ENCODE measurements at places on chromosomes 2 and 18.

- H3K36me3 ChIP-seq = no peaks in the 10 kb centered on the region
- H3K27me3 ChIP-seq = no peaks in the 10 kb centered on the region
- no peak overlapping the region for H3K4me3 ChIP-seq
- no peak overlapping the region for H3K27ac ChIP-seq
Observed at GRCh38 chr18:47283476-47283875, 32.0 kb upstream of the SKOR2 start.

- no peak overlapping the region for H3K27ac ChIP-seq
- no peak for DNase-seq
- no peaks in the 10 kb centered on the region for H3K36me3 ChIP-seq
- H3K4me3 ChIP-seq = no peak overlapping the region
Observed at GRCh38 chr2:167181134-167181533, 292.9 kb downstream of the XIRP2 start.

DNA sequence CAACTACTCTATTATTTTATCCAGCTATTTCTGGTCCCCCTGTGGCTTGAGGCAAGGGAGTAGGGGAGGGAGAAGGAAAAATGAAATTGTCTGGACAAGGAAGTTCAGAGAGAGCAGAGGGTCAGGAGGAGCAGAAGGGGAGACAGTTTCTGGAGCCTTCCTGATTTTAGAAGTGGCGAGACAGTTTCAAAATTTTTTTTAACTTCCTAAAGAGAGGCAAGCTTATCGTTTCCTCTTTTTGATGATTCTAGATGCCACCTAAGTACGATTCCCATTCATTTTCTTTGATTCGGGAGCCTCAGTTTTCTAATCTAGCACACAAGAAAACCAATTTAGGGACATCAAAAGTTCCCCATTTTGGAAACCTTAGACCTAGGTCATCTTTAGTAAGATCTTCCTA, 96.9 kb upstream of the B3GNT2 start:
- H3K27me3 ChIP-seq = no peaks in the 10 kb centered on the region
- no peak overlapping the region for H3K27ac ChIP-seq
- H3K4me3 ChIP-seq = no peak overlapping the region
- no peaks in the 10 kb centered on the region for H3K4me1 ChIP-seq

DNA sequence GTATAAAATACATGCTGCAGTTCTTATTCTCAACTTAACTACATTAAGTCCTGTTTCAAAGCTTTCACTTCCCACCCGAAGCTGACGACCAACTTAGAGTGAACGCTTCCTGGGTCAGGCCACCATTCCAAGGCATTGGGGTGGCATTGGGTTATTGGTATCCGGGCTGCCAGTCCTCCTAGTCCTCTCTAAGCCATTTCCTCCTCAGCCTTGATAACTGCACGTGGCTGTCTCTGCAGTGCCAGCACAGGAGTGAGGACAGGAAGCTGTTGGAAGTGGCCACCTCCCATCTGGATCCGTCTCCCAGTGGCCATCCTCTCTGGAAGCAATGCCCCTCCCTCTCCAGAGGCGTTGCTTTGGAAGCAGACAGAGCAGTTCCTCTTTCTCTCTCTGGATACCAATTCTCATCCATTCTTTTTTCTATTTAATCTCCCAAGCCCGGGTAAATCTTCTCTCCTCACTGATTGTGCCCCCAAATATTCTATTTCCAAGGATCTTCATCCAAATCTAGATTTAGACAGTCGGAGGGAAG, 354.7 kb downstream of the EIPR1 start:
- no peaks in the 10 kb centered on the region for H3K4me1 ChIP-seq
- no peaks in the 10 kb centered on the region for H3K36me3 ChIP-seq
- no peak for DNase-seq
- H3K27me3 ChIP-seq = no peaks in the 10 kb centered on the region
- H3K4me3 ChIP-seq = no peak overlapping the region

DNA sequence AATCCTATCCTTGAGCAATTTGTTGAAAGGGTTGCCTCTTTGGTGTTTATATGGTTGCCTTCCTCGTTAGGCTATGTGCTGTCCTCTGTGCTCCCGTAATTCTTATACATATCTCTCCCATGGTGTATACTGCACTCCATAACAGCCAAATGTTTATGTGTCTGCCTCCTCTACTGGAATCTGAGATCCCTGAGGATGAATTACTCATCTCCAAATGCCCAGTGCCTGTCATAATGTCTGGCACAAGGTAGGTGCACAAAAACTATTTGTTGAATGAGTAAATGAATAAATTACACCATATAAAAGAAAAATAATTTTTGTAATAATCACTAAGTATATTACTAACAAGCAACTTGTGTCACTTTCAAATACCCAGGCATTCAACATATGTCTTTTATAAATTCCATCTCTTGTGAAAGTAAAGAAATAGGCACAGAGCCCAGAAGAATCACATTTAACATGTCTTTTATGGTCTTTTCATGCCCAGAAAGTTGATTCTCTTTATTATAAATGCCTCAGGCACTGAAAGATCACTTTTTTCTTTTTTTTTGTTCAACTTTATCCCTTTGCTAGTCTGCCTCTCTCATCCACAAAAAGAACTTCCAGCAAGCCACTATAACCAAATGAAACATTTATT, 164.9 kb downstream of the CCDC148 start:
- H3K27ac ChIP-seq = no peak overlapping the region
- H3K4me1 ChIP-seq = no peaks in the 10 kb centered on the region
- H3K27me3 ChIP-seq = no peaks in the 10 kb centered on the region
- no peak for DNase-seq

- DNase-seq = no peak
- no peak overlapping the region for H3K4me3 ChIP-seq
- no peak overlapping the region for H3K27ac ChIP-seq
- peaks cover 24% of the 10 kb centered on the region for H3K4me1 ChIP-seq
- no peaks in the 10 kb centered on the region for H3K27me3 ChIP-seq
Observed at GRCh38 chr18:13440277-13441248, 222.0 kb downstream of the LDLRAD4 start.

DNA sequence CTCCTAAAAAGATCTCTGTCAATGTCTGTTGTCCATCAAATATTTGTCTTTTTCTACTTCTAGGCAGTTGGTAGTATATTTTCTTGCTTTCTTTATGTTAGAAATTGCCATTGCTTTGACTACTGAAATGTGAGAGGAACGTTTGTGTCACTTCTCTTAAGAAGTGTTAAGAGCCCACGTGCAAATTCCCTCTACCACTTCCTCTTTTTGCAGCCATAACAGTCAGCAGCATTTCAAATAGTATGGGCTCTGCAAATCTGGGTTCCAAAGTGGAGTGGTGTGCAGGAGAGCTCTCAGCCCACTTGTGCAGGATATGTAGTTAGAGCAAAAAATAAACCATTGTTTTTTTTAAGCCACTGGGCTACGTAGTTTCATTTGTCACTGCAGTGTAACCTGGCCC, 314.0 kb downstream of the MEIS1 start:
- H3K4me3 ChIP-seq = no peak overlapping the region
- no peak for DNase-seq
- no peaks in the 10 kb centered on the region for H3K36me3 ChIP-seq
- H3K27ac ChIP-seq = no peak overlapping the region
- H3K4me1 ChIP-seq = no peaks in the 10 kb centered on the region
- no peaks in the 10 kb centered on the region for H3K27me3 ChIP-seq

DNA sequence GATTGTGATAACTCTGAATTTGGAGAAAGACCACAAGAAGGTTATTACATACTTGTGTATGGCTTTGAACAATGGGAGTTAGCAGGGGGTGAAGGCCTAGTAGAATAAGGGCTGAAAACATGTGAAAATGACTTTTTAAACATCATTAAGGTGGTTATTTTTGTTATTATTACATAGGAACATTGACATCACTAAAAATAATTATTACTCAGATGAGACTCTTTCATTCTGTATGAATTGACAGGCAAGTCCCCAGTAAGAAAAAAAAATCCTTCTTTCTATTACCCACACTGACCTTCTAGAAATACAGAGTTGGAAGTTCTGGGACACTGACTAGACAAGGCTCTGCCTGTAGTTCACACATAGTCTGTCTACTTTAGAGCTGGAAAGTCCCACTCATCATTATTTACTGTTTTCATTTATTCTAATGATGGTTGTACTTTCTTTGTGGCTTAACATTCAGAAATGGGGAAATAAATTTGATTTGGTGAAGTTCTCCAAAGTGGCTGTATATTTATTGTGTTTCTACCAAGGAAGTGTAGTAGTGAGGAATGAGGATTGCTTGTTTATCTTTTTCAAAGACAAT, 219.6 kb upstream of the EPAS1 start:
- no peaks in the 10 kb centered on the region for H3K27me3 ChIP-seq
- no peak for DNase-seq
- H3K27ac ChIP-seq = no peak overlapping the region
- H3K4me1 ChIP-seq = no peaks in the 10 kb centered on the region
- H3K4me3 ChIP-seq = no peak overlapping the region

- H3K27ac ChIP-seq = no peak overlapping the region
- H3K27me3 ChIP-seq = no peaks in the 10 kb centered on the region
- H3K4me3 ChIP-seq = no peak overlapping the region
Observed at GRCh38 chr2:114040826-114041225, 150.9 kb downstream of the ACTR3 start.

DNA sequence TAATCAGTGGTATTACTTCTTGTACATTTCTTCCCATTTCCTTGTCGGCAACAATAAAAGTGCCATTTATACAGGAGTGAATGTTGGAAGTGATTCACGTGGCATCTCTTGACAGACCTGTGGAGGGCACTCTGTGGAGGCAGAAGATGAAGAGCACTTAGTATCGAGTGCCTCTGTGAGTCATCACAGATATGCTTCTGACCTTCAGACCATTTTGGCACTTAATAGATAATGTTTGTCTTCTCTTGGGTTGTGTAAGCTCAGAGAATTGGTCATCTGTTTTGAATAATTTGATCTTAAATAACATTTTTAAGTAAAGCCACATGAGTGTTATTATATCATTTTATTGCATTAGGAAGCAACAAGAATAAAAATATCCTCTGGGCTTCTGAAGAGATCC, 305.5 kb downstream of the PTPRM start:
- no peaks in the 10 kb centered on the region for H3K36me3 ChIP-seq
- no peak overlapping the region for H3K4me3 ChIP-seq
- DNase-seq = no peak
- no peaks in the 10 kb centered on the region for H3K4me1 ChIP-seq
- H3K27ac ChIP-seq = no peak overlapping the region

DNA sequence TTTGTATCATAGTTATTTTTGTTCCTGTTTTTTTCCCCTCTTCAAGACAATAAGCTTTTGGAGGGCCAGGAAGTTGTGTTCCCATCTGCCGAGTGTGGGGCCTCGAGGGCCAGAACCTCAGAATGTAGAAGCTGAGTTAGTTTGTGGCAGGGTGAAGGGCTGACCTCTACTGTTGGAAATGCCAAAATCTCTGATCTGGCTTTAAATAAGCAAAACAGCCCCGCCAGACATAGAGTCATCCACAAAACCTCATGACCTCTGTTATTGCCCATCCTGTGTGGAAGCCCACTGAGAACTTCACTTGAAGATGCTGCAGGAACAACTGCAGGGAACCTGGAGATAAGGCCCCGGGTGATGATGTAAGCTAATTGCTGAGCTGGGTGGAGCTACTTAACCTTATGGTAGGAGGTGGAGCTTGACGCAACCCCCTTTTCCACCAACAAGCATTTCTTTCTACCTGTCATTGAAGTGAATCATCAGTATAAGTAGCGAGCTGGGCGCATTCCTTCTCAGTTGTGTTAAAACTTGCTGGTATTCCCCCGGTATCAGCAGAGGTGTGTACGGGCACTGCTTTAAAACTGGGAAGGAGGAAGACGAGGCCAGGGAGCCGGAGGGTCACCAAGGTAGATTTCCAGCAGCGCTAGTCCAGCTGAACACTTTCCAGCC, 177.2 kb downstream of the NEDD4L start:
- DNase-seq = no peak
- H3K36me3 ChIP-seq = no peaks in the 10 kb centered on the region
- no peaks in the 10 kb centered on the region for H3K4me1 ChIP-seq
- H3K27me3 ChIP-seq = no peaks in the 10 kb centered on the region
- H3K27ac ChIP-seq = no peak overlapping the region

- no peaks in the 10 kb centered on the region for H3K36me3 ChIP-seq
- DNase-seq = no peak
- no peak overlapping the region for H3K4me3 ChIP-seq
Observed at GRCh38 chr2:199278099-199278498, 179.6 kb downstream of the SATB2 start.

DNA sequence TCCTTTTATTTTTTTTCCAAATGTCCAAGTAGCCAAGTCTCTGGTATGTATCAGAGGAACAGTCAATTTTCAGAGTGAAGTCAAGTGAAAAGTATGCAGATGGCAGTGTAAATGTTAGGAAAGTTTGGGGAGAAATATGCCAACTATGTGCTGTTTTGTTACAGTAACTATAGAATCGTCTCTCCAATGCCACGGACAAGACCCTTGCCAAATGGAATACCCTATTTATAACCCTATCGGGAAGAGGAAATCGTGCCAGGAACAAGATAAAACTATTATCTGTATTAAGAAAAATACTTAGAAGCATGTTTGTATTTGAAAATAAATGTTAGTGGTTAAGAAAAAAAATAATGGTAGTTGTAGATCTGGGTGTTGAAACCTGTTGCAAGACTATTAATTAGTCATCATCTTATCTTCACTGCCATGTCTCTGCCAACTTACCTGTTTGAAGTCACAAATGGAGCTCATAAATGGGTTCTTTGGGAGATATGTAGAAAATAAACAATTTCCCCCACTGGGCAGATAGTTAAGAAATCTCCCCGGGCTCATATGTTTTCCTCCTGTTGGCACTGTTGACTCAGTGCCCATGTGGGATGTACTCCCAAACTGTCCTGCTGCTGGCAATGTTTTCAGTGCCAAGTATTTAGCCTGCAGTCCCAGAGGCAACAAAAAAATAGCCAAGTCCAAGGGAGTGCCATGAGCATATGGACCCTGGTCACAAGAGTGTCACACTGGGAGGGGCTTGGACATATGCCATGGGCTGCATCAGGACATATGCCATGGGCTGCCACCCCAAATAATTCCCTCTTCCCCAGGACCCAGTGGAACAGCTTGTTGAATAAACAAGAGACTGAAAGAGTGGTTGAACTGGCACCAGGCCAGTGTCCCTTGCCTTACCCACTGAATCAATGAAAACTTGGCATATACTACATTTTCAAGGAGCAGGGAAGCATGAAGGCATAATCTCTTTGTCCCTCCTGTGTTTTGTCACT, 366.9 kb downstream of the OSR1 start:
- no peak overlapping the region for H3K4me3 ChIP-seq
- no peak for DNase-seq
- no peaks in the 10 kb centered on the region for H3K4me1 ChIP-seq
- no peaks in the 10 kb centered on the region for H3K36me3 ChIP-seq
- H3K27me3 ChIP-seq = no peaks in the 10 kb centered on the region

GRCh38 chr2:176470713-176471112, 201.5 kb downstream of the MTX2 start:
- H3K4me3 ChIP-seq = no peak overlapping the region
- H3K36me3 ChIP-seq = no peaks in the 10 kb centered on the region
- no peaks in the 10 kb centered on the region for H3K4me1 ChIP-seq
- no peak overlapping the region for H3K27ac ChIP-seq
- H3K27me3 ChIP-seq = no peaks in the 10 kb centered on the region
- no peak for DNase-seq

Data from effector memory CD4-positive, alpha-beta T cell (primary cell).